T follicular helper cell (primary cell): ENCODE measurements at places on chromosomes 11 and 22.

- DNase-seq, result no peak
Measured at GRCh38 chr11:56843816-56844215, 95.3 kb upstream of the OR9G4 start.

- no peak for DNase-seq
Measured at GRCh38 chr11:108662700-108663099, 2.2 kb upstream of the DDX10 start.

GRCh38 chr11:122192634-122193255 lies 76.7 kb upstream of the BLID start:
- no peak for DNase-seq

DNA sequence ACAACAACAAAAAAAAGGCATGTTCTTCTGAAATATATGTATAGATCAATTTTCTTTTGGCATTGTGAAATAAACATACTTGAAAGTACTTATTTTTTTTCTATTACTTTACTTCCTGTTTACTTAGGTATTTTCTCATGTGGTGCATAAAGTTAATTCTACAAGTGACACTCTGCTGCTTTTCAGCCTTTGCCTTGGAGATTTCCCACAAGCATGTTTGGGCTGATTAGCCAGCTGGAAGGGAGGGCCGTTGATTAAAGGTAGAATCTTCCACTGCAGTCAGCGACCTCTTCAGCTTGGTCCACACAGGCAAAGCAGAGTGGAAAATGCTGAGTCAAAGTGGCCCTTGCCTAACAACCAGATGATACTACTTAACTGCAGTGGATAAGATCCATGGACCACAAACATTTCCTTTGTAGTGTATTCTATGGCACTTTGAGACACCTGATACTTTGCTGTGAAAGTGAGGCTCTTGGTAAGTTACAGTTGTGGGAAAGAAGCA lies 176.0 kb downstream of the ARHGAP42 start:
- no peak for DNase-seq

DNA sequence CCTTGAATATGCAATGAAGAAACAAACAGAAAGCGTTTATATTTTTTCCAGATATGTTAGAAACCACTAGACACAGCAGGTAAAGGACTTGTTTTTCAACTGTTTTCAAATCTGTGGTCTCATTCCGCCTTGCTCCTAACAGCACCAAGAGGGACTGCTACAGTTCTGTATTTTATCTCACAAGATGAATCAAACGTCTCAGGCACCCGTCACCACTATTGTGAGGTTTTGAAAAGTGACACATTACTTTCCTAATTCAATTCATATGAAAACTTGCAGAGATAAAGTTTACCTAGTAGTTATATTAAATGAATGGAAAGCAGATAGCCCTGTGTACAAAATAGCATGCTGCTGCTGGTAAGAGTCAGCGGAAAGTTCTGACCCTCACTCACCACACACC lies 386.3 kb downstream of the ETS1 start:
- DNase-seq, result no peak

- DNase-seq, result no peak
Measured at GRCh38 chr11:78432058-78432515, 14.5 kb upstream of the GAB2 start.

DNA sequence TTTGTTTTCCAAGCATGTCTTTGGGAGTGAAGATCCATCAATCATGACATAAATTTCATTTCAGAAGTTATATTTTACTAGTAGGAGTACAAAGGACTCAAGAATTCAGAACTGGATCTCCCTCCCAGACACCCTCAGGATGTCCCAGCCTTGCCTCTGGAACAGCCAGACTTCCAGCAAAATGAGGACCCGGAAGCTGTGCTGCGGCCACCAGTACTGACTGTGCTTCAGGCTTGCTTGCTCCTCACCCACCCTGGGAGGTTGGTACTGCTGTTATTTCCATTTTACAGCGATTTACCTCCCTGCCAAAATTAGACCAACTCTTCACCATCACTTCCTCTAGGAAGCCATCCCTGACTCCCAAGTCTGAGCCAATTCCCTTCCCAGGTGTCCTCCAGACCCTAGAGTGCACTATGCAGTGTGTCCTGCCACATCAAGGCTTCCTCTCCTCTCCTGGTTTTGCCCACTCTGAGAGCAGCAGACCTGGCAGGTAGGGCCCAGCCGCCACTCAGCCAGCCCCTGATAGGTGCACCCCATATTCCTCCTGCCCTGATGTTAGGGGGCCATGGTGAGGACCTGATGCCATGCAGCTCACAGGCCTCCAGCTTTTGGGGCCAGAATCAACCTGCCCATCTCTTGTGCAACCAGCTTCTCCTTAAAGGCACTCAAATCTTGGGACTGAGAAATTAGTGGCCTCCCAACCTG lies 47.3 kb upstream of the WNT7B start:
- no peak for DNase-seq

DNA sequence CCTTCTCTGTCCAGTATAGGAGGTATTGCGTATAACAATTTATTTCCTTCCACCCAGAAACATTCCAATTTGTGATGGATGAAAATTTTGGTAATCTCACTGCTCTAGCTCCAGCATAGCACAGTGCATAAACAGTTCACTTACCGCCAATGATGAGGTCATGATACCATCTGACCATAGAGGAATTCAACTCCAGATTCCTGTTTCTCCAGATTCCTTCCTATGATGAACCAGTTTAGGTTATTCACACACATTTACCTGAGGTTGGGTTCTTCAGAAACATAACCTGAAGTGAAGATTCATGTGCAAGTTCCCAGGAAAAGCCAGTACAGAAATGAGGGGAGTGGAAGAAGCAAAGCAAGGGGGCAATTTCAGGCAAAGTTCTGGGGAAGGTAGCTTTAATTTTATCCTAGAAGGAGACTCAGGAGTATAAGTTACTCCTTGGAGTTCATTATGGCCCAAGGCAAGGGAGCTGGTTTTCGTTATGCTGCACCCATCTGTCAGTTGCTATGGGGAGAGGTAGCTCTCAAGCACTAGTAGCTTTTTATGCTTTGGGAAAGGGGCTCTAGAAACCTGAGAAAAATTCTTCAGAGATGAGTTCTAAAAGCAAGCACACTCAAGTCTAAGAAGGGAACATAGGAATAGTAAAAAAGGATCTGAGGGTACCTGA lies 121.6 kb downstream of the CASP12 start:
- DNase-seq, result no peak

DNA sequence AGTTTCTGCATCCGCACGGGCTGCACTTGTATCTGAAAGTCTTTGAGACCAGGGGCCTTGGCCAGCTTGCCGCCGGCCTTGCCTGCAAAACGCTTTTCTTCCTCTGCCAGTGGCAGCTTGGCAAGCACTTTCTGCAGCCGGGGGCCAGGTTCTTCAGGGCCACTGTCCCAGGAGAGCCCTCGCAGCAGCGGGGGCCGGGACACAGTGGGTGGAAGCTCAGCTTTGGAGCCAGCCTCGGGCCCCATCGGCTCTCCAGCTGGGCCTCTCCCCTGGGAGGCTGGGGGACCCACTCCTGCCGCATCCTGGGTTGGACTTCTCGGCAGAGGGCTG lies 57.5 kb upstream of the LYVE1 start:
- DNase-seq, result no peak

DNA sequence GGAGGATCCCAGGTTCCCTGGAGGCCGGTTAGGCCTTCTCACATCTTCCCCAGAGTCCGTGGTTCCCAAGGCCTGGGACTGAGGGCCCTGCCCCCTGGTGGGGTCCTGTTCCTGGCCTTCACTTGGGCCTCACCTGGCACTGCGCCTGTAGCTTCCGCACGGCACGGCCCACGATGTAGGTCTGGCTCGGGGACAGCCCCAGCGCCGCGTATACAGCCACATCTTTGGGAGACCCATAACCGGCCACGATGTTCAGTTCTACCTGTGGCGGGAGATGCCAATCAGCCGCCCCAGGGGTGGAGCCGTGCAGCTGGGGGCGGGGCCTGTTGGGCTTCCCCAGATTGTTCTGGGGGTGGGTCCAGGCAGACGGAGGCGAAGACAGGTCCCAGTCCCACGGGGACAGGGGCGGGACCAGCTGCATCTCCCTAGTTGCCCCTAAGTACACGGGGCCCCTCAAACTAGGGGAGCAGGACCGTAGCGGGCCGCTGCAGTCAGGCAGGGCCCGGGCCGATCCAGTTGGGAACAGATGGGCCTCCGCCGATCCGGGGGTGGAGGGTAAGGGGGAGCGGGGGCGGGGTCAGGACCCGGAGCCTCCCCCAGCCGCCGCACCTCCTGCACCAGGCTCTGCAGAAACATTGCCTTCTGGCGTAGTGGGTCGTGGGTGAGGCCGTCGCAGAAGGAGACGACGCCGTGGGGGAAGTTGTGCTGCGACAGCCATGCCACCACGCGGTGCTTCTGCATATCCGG lies 10.1 kb downstream of the AIP start:
- no peak for DNase-seq

DNA sequence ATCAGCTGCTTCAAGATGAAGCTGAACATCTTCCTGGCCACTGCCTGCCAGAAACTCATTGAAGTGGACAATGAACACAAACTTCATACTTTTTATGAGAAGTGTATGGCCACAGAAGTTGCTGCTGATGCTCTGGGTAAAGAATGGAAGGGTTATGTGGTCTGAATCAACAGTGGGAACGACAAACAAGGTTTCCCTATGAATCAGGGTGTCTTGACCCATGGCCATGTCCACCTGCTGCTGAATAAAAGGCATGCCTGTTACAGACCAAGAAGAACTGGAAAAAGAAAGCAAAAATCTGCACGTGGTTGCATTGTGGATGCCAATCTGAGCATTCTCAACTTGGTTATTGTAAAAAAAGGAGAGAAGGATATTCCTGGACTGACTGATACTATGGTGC lies 22.2 kb upstream of the BIRC3 start:
- DNase-seq, result no peak

DNA sequence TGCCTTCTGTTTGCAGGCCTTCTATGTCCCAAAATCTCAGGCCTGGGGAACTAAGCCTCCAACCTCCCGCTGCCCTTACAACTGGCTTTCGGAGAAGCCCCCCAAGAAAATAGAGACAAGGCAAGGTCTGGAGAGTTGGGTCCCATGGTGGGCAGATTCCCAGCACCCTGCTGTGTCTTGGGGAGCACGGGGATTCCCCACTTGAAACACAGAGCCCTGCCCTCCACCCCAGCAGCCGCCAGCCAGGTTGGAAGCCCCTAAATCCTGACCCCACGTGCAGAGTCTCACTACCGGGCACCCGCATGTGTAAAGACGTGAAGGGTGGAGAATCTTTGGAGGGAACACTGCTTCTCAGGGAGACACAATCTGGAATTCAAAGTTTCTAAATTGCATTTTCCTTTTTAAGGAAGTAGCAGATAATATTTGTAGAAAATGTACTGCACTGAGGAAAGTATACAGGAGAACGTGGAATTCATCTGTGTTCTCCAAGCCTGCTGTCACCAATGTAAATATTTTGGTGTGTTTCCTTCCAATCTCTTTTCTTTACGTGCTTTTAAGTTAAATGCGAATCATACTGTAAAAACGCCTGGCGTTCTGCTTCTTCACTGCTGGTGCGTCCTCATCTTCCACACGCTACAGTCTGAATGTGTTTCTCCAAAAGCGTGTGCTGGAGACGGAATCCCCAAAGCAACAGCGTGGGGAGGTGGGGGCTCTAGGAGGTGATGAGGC lies 220.9 kb downstream of the BRD1 start:
- no peak for DNase-seq

DNA sequence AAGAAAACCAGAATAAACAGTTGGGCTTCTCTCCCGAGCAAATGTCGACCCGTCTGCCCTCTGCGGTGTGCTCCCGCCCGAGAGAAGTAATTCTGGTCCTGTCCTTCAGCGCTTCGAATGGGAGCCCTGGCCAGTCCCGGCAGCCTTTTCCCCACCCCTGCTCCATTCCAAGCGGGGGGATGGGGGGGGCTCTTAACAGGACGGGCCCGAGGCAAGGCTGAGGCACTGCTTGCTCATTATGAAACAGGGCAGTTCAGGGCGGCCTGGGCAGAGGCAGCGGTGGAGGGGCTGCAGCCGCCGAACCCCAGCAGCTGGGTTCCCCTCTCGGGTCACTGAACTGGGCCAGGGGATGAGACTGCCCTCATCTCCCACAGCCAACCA lies 9.1 kb downstream of the BACE1-AS start:
- DNase-seq, result no peak

DNA sequence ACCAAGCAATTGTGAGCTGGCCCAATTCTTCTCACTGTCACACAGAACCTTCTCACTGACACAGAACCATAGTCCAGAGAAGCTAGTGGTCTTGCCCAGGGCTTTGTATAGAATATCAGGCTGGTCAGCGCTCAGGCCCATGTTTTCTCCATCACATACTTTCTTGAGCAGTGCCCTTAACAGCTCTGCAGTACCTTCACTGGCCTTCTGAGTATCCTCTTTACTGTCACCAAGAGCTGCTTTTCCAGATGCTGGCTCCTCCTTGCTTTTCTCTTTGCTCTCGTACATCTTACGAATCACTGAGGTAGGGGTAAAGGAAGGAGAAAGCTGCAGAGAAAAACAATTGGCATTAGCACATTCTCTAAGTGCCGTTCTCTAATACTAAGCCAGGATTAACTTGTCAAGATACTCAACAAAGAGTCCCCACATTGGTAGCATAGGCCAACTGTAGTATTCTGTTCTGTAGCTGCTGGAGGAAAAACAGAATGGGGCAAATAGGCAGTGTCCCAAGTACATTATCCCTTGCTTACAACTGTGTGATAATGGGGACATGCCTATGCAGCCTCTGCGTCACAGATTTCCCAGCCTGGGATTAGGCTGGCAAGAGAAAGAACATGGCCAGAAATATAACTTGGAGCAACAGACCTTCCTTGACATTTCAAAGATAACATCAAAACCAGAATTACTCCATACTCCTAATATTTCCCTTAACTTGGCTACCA lies 43.5 kb downstream of the DRG1 start:
- DNase-seq, result no peak

GRCh38 chr11:129319201-129319600 lies 56.4 kb upstream of the BARX2 start:
- DNase-seq, result no peak

- no peak for DNase-seq
Measured at GRCh38 chr11:99693941-99694492, 673.3 kb downstream of the CNTN5 start.

- no peak for DNase-seq
Measured at GRCh38 chr11:7575841-7576725, 62.3 kb downstream of the PPFIBP2 start.

DNA sequence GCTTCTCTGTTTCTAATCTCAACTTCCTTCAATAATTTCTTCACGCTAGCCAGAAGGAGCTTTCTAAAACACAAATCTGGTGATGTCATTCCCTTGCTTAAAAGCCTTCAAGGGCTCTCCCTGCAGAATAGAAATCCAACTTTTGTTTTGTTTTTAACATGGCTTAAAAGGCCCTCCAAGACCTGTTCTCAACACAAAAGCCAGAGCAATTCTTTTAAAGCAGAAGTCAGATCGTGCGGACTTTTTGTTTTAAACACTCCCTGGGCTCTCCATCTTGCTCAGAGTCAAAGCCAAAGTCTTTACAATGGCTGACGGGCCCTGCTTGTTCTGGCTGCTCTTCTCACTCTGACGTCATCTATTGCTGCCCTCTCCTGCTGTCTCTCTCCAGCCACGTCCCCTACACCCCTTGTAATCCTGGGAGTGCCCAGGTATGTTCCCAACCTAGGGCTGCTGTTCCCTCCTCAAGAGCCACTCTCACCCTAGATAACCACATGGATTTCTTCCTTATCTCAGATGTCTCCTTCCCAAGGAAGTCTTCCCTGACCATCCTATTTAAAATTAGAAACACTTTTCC lies 22.5 kb downstream of the TECTA start:
- DNase-seq, result no peak
